ENCODE measurements at places on chromosomes 3 and 15.

DNA sequence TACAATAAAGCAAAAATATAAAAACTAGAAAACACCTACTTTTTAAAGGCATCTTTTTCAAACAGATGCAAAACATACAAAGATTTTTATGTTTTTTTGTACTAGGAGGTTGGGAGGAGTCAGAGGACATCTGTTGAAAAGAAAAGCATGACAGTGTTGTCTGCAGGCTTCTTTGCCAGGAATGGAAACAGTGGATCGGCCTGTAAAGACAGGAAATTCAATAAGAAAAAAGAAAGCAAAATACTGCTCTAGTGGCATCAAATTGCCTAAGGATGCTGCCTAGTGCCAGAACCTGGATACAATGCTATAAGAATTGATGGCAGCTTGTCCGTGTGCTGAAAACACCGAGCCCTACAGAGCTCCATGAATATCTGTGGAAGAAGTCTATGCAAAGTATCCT lies 69.9 kb downstream of the TBC1D5 start:
- no peak for DNase-seq

- no peak for DNase-seq
Observed at GRCh38 chr3:48233542-48233941, 7.4 kb upstream of the ZNF589 start.

DNA sequence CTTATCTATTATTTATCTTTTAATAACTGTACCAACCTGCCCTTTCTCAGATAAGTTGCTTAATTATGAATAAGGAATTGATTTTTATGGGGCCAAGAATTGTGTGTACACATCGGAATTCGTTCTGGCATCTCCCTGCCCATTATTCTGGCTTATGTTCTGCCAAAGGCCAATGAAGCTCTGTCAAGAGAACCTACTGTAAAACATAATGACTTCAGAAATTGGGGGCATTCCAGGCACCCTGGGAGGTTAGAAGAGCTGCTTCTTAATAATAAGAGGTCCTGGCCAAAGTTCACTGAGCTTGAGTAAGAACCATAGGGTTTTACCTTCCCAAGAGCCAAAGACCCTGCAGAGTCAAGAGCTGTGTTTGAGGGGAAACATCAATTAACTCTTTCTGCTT lies 261.7 kb downstream of the SLC9A9 start:
- DNase-seq: no peak

DNA sequence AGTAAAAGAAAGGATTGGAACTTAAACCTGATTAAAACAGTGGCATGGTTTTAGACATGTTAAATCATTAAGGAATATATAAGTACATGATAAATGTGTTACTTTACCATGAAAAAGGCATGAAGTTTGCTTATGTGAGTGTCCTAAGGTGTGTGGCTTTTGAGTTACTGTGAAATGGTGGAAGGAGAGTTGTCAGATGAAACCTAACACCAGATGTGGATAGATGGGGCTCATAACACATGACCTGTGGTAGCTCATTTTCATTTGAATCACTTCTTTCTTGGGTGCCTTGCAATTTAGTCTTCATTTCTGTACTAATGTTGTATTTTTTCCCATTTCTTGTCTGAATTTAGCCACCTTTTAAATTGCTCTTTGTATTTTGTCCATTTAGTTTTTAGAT lies 13.0 kb downstream of the MEF2A start:
- no peak for DNase-seq

- no peak for DNase-seq
Observed at GRCh38 chr15:92947071-92947730, 47.1 kb downstream of the CHD2 start.

GRCh38 chr3:130850044-130850797 lies 43.7 kb upstream of the ATP2C1 start:
- no peak for DNase-seq
